ENCODE measurements at places on chromosomes 7 and 10. TPM values are rescaled to one million over a fixed set of nuclear protein-coding genes. Genes with fewer than 3 reads are reported as not detected.

DNA sequence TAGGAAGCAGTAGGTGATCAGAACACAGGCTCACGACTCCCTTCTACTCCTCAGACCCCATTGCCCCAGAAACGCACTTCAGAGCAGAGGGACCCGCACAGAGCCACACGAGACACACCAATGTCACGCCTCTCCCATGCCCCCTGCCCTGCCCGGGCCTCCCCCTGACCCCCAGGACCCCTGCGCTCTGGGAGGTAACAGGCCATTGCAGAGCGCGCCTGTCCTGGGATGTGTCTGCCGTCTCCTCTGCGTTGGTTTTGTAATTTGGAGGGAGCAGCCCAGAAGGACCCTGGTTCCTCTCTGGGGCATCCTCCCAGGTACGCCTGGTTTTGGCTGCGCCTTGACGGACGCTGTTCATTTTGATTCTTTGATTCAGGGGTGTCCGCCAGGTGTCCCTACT, 85.4 kb downstream of the UNCX start:
- DNase-seq = no peak

OPN4 gene
- total RNA-seq = not detected

GRCh38 chr10:51743146-51743545, 43.8 kb upstream of the CSTF2T start:
- no peak for DNase-seq

CUL1 gene
- total RNA-seq = 49.9 TPM

DNA sequence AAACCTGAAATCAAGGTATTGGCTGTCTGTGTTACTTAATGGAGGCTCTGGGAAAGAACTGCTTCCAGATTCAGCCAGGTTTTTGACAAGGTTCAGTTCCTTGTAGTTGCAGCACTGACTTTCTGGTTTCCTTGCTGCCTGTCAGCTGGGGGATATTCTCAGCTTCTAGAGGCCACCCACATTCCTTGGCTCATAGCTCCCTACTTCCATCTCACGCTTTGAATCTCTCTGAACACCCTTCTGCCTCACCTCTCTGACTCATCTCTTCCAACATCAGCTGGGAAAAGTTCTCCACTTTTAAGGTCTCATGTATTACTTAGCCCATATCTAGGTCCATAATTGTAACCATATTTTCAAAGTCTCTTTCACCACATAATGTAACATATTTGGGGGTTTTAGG, 22.9 kb upstream of the GPR22 start:
- no peak for DNase-seq

- DNase-seq = no peak
These were observed 520.0 kb downstream of the CNTNAP2 start for GRCh38 chr7:146636581-146636980.

COL28A1 gene
- 0.40 TPM for total RNA-seq
